ENCODE measurements at places on chromosomes 1 and 21. TPM values are rescaled to one million over a fixed set of nuclear protein-coding genes. Genes with fewer than 3 reads are reported as not detected.

The INSRR gene
- polyA plus RNA-seq, result 0.63 TPM

The SPRR3 gene
- not detected for polyA plus RNA-seq

GRCh38 chr1:31326461-31326860, 29.6 kb downstream of the ZCCHC17 start:
- H3K4me1 ChIP-seq, result no peaks in the 10 kb centered on the region
- H3K4me3 ChIP-seq, result no peak overlapping the region
- H3K36me3 ChIP-seq, result peaks cover 4% of the 10 kb centered on the region
- no peak overlapping the region for H3K27ac ChIP-seq

- H3K4me1 ChIP-seq, result no peaks in the 10 kb centered on the region
- H3K27ac ChIP-seq, result no peak overlapping the region
- H3K36me3 ChIP-seq, result no peaks in the 10 kb centered on the region
- H3K27me3 ChIP-seq, result no peaks in the 10 kb centered on the region
These were observed 51.6 kb downstream of the GRIK3 start for GRCh38 chr1:36982709-36983108.

GRCh38 chr1:50893466-50893865, 66.6 kb downstream of the FAF1 start:
- no peak overlapping the region for H3K4me3 ChIP-seq
- H3K36me3 ChIP-seq, result no peaks in the 10 kb centered on the region
- DNase-seq, result no peak
- no peaks in the 10 kb centered on the region for H3K27me3 ChIP-seq
- no peaks in the 10 kb centered on the region for H3K4me1 ChIP-seq

DNA sequence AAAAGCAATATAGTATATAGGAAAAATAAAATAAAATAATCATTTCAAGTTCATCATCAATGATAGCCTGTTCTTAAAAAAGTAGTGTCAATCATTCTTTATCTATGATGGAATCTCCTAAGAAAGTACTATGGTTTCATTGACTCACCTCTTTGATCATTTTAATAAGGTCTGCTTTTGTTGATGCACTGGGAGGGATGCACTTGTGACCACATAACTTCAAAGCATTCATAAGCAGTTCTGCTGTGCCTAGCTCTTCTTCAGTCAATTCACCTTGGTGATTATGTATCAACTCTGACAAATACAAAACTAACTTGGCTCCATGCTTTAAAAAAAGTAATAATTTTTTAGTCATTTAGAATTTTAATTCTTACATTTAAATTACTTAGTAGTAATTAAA, 84.8 kb upstream of the GNG4 start:
- H3K4me1 ChIP-seq, result peaks cover 16% of the 10 kb centered on the region
- peaks cover 4% of the 10 kb centered on the region for H3K36me3 ChIP-seq
- no peak overlapping the region for H3K27ac ChIP-seq

GRCh38 chr1:205811660-205812059, 1.3 kb downstream of the SLC41A1 start:
- peak; percentile 59 for DNase-seq
- peak overlapping the region; percentile 48 for H3K27ac ChIP-seq
- H3K36me3 ChIP-seq, result no peaks in the 10 kb centered on the region
- peak overlapping the region; percentile 94 for H3K4me3 ChIP-seq
- H3K27me3 ChIP-seq, result no peaks in the 10 kb centered on the region

- DNase-seq, result no peak
- no peaks in the 10 kb centered on the region for H3K27me3 ChIP-seq
- no peaks in the 10 kb centered on the region for H3K36me3 ChIP-seq
- peaks cover 38% of the 10 kb centered on the region for H3K4me1 ChIP-seq
These were observed 61.0 kb downstream of the DNTTIP2 start for GRCh38 chr1:93817819-93818569.

DNA sequence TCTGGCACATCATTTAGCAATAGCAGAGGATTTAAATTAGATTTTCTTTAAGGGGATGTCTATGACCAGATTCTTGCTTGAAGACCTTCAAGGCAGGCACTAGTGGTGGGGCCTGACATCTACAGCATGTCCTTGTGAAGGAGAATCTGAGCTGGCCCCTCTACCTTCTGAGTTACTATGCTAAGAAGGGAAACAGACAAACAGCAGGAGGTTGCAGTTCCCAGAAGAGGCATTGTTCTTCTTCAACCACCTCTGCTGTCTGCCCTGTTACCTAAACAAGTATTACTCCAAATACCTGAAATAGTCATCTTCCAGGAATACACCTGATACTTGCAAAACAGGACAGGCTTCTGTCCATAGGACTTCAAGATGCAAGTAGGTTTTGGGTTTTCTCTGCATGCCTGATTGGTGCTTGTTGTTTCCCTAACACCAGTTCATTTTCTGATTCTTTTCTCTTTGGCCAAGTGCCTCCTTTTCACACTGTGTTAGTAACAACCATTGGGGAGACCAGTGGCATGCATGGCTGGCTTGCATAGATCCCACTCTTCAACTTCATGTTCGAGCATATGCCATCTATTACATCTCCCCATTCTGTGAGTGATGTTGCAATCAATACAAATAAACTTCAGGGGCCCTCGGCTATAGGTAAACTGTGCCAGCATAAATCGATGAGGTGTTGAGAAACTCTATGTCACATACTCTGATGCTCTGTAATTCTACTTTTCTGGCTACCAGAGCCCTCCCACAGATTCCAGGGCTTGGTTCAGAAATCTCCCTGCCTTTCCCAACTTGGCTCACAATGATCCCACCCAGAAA, 93.0 kb upstream of the DUSP10 start:
- no peak overlapping the region for H3K27ac ChIP-seq
- H3K27me3 ChIP-seq, result no peaks in the 10 kb centered on the region
- no peak overlapping the region for H3K4me3 ChIP-seq
- no peaks in the 10 kb centered on the region for H3K36me3 ChIP-seq
- no peak for DNase-seq

DNA sequence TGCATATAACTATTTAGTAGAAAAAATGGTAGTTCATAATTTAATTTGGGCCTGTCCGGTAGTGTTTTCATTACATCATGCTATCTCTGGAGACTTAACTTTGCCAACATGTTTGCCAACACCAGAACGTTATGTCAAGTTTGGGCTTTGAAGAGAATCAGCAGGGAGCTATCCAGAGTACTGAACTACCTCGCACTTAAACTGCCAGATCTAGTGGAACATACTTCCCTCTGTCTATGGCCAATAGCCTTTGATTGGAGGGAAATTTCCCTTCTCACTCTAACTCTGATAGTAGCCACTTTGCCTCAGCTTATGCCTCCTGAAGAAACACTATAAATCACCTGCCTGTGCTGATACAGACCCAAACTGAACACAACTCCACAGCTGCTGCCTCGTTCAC, 10.0 kb downstream of the LRRC53 start:
- no peaks in the 10 kb centered on the region for H3K27me3 ChIP-seq
- no peak overlapping the region for H3K4me3 ChIP-seq
- no peak for DNase-seq

GRCh38 chr21:31524140-31524539, 135.4 kb upstream of the SOD1 start:
- H3K36me3 ChIP-seq, result no peaks in the 10 kb centered on the region
- H3K4me3 ChIP-seq, result no peak overlapping the region
- H3K27me3 ChIP-seq, result no peaks in the 10 kb centered on the region
- no peaks in the 10 kb centered on the region for H3K4me1 ChIP-seq
- H3K27ac ChIP-seq, result no peak overlapping the region
- DNase-seq, result no peak

DNA sequence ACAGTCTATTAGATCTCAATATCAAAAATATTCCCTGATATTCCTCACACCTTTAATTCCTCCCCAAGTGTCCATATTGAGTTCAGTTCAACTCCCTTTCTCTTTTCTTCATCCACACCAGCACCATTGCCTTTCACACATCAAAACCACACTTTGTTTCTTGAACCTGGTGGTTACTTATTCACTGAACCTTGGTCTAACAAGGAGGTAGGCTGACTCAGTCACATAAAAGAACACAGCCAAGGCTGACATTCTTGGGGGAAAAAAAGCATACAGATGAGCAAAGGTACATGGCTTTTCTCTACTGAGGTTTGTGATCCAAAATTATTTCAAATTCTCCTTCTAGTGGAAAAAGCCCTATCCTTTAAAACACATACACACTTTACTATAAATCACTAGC, 131.7 kb upstream of the USH2A start:
- H3K27me3 ChIP-seq, result no peaks in the 10 kb centered on the region
- H3K36me3 ChIP-seq, result no peaks in the 10 kb centered on the region
- H3K4me1 ChIP-seq, result peaks cover 10% of the 10 kb centered on the region
- H3K27ac ChIP-seq, result no peak overlapping the region
- DNase-seq, result no peak

- H3K4me3 ChIP-seq, result no peak overlapping the region
- H3K27ac ChIP-seq, result no peak overlapping the region
- no peaks in the 10 kb centered on the region for H3K36me3 ChIP-seq
- no peaks in the 10 kb centered on the region for H3K27me3 ChIP-seq
- peaks cover 3% of the 10 kb centered on the region for H3K4me1 ChIP-seq
These were observed 264.6 kb upstream of the B3GALT2 start for GRCh38 chr1:193451001-193451400.

- DNase-seq, result peak; percentile 85
- peaks cover 10% of the 10 kb centered on the region for H3K4me1 ChIP-seq
- H3K4me3 ChIP-seq, result peak within 1 kb of the TSS; percentile 51
- H3K27me3 ChIP-seq, result peaks cover 30% of the 10 kb centered on the region
These were observed at the start of gene TGFBR3 for GRCh38 chr1:91885716-91886506. Gene TGFBR3 (minus strand): TSS chr1:91886151. CDS start chr1:91861531, 24,620 bp downstream.

DNA sequence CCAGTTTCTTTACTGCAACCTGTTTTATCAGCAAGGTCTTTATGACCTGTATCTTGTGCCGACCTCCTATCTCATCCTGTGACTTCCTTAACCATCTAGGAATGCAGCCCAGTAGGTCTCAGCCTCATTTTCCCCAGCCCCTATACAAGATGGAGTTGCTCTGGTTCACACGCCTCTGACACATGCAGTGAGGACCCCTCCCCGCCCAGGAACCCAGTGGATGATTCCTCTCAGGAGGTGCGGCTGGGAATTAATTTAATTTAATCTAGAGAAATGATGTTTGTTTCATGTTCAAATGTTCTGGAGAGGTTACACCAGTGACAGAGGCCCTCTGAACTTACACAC, 39.0 kb upstream of the LBR start:
- no peak overlapping the region for H3K27ac ChIP-seq
- no peaks in the 10 kb centered on the region for H3K27me3 ChIP-seq
- no peak overlapping the region for H3K4me3 ChIP-seq
- no peaks in the 10 kb centered on the region for H3K36me3 ChIP-seq

GRCh38 chr1:194114288-194114687, 927.9 kb upstream of the B3GALT2 start:
- no peak for DNase-seq
- H3K27ac ChIP-seq, result no peak overlapping the region
- H3K4me1 ChIP-seq, result no peaks in the 10 kb centered on the region
- no peaks in the 10 kb centered on the region for H3K27me3 ChIP-seq
- no peaks in the 10 kb centered on the region for H3K36me3 ChIP-seq

GRCh38 chr1:156797212-156797871, 19.3 kb downstream of the SH2D2A start:
- H3K27me3 ChIP-seq, result no peaks in the 10 kb centered on the region
- H3K4me3 ChIP-seq, result no peak overlapping the region
- peaks cover 20% of the 10 kb centered on the region for H3K4me1 ChIP-seq
- peaks cover 74% of the 10 kb centered on the region for H3K36me3 ChIP-seq
- peak; percentile 68 for DNase-seq

DNA sequence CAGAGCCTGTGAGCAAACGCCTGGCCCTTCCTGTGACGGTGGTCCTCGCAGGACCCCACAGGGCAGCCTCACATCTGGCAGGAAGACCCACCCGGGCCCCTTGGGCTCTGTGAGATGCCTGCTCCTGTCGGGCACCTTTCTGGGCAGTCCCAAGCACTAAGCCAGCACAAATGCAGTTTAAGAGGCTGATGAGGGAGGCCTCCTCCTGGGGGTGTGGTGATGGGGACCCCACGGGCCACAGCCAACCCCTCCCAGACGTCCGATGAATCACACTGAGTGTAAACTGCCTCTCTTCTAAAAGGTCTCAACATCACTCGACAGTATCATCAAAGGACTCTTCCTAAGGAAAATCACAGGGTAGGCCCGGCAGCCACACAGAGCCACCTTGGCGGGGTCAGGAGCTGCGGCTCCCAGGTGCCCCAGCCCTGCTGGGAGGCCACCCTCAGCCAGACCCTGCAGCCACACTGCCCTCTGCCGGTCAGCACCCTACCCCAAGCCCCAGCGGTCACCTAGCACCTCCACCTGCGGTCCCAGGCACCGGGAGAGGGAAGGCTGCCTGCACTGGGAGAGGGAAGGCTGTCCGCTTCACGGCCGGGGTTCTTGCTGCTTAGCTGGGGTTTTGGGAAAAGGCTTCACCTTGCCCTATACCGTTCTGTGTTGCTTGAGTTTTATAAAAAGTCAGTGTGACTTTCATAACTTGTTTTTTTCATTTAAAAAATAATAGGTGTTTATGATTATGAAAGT, 3.9 kb upstream of the PRKCZ start:
- H3K4me3 ChIP-seq, result no peak overlapping the region
- H3K27ac ChIP-seq, result no peak overlapping the region
- H3K4me1 ChIP-seq, result peaks cover 10% of the 10 kb centered on the region
- no peaks in the 10 kb centered on the region for H3K36me3 ChIP-seq
- DNase-seq, result peak; percentile 81

- no peaks in the 10 kb centered on the region for H3K27me3 ChIP-seq
- H3K4me1 ChIP-seq, result peaks cover 26% of the 10 kb centered on the region
- H3K36me3 ChIP-seq, result no peaks in the 10 kb centered on the region
- no peak overlapping the region for H3K27ac ChIP-seq
These were observed 22.0 kb downstream of the SLC37A1 start for GRCh38 chr21:42535602-42536171.

DNA sequence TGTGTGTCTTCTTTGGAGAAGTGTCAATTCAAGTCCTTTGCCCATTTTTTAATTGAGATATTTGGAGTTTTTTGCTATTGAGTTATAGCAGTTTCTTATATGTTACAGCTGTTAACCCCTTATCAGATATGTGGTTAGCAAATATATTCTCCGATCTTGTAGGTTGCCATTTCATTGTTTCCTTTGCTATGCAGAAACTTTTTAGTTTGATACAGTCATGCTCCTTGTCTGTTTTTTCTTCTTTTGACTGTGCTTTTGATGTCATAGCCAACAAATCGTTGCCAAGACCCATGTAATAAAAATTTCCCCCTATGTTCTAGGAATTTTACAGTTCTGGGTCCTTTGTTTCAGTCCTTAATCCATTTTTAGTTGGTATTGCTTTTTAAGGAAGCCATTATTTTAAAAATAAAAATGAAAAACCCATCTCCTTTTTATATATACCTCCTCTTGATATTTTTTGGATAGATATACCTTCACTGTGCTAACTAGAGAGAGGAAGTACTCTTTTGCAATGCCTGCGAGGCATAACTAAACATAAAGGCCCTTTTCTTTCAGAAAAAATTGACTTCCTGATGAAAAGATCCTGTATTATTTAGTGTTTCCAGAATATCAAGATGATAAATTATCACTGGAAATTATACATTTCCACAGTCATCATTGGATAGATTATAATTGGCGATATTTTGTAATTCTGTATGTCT, 127.8 kb downstream of the HS2ST1 start:
- no peak for DNase-seq
- H3K27me3 ChIP-seq, result no peaks in the 10 kb centered on the region
- H3K4me1 ChIP-seq, result no peaks in the 10 kb centered on the region
- no peak overlapping the region for H3K27ac ChIP-seq

GRCh38 chr1:19333587-19334354, 21.6 kb downstream of the SLC66A1 start:
- H3K4me3 ChIP-seq, result no peak overlapping the region
- H3K27ac ChIP-seq, result no peak overlapping the region
- H3K4me1 ChIP-seq, result no peaks in the 10 kb centered on the region
- no peaks in the 10 kb centered on the region for H3K36me3 ChIP-seq
